Activated CD4-positive, alpha-beta T cell treated with anti-CD3 and anti-CD28 coated beads, Interleukin-10, Interleukin-2, amounts not matched to agents 100 ng/mL and 50 ng/mL, durations not matched to agents 16 hours and 8 hours (primary cell): ENCODE measurements at places on chromosomes 6 and 20.

DNA sequence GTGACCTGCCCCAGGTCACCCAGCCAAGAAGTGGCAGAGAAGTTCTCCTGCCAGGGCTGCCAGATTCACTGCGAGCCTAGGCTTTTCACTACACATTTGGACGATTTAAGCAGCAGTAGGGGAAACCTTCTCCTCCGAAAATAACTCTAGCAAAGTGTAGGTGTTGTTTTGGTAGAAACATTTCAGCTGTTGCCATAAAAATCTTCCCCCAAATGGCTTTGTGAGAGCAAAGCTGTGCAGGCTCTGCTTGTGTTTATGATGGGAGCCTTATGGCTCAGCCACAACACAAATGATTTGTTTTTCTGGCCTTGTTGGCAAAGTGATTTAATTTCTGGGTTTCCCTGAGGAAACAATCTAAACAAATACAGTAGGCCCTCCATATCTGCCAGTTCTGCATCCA lies 81.8 kb downstream of the PLCB4 start:
- DNase-seq, result no peak

GRCh38 chr20:22698259-22698842 lies 114.0 kb upstream of the FOXA2 start:
- DNase-seq, result no peak

DNA sequence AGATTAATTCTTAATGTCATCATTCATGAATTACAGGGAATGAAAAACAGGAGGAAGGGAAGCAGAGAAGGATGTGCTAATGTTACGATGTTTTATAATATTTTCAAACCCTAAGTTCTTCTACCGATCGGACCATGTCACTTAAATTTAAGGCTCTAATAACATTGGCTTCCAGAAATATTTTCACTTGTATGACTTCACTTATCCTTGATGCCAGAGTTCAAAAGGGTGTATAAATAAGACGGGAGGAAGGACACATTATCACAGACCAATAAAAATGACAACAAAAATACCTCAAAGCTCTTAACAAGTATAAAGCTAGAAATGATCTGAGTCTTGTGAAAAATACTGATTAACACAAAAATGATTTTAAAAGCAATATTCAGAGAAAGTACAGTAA lies 370.4 kb upstream of the CITED2 start:
- no peak for DNase-seq

DNA sequence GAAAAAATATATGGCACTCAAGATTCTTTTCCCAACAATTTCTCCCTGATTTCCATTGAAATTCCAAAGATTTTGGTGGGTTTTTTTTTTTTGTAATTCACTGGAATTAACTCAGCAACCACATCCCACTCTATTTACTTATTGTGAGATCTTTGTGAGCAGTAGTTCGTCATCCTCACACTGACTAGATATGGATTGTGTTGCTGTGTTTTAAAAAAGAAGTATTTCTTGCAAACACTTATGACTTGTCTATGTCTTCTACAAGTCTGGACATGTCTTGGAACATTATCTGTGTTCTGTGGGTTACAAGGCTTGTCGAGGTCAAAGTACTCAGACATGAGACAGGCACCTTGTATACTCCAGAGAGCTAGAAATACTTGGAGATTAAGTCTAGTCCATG lies 7.3 kb upstream of the TENT5A start:
- DNase-seq, result no peak

GRCh38 chr6:162497389-162497788 lies 230.2 kb downstream of the PRKN start:
- no peak for DNase-seq

GRCh38 chr6:53702316-53702715 lies 36.8 kb upstream of the KLHL31 start:
- DNase-seq, result no peak

DNA sequence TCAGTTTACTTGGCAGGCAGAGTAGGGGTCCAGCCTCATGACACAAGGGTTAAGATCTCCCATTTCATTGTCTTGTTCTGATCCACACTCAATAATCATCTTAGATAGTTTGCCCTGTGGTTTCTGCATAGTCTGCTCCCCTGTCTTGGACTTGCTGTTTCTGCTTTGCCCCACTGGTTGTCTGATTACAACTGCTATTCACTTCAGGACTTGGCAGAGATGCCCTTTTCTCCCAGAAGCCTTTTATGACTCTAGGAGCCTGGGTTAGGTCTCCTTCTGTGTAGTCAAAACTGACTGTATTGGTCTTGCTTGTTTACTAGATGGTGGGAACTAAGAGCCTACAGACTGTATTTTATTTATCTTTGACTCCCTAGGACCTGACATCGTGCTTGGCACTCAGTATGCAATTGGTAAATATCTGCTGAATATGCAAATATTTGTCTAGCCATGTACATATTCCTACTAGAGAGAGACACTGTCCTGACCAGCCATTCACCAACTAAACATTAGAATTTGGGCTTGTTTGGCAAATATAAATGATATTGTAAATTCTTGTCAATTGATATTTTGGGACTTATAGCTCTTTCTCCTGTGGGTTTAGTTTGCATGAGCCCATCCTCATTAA lies 165.9 kb upstream of the KCNK16 start:
- no peak for DNase-seq

GRCh38 chr20:50456452-50457324 lies 53.5 kb upstream of the PTPN1 start:
- DNase-seq, result no peak

DNA sequence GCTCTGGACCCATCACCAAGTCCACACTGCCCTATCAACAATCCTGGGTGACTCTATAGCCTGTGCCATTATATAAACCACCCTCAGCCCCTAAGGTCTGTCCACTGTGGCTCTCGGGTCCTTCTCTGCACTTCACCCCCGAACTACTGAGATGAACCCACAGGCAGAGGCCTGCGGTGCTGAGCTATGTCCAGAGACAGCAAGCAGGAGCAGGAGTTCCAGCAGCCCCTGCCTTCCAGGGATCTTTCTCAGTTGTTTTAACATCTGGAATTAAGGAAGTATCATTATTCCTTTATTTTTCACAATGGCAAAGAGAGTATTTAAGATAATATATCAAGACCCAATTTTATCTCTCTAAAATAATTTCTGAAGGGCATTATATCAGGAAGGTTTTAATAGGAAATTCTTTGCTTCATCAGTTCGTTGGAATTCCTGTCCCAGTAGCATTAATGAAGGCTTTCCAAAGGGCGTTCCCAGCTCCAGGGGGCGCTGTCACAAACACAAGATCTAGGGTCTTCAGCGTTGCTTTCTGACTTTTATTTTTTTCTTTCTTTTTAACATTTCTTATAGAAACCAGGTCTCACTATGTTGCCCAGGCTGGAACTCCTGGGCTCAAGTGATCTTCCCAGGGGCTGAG lies 27.3 kb downstream of the RRBP1 start:
- DNase-seq, result no peak

DNA sequence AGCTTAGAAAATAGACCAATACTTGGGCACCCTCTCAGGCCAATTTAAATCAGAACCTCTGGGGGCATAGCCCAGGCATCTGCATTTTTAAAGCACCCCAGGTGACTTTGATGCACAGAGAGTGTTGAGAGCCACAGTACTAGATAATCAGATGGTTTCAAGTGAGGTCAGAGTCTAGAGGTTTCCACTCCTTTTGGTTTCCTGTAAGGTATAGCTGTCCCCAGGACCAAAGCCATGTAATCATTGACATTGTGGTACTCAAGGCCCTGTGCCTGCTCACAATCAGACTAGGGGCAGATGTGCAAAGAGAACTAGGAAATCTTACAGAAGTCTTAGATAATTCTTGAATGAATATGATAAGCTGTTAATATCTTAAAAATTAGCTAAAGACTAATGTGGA lies 9.1 kb downstream of the FILIP1 start:
- no peak for DNase-seq

DNA sequence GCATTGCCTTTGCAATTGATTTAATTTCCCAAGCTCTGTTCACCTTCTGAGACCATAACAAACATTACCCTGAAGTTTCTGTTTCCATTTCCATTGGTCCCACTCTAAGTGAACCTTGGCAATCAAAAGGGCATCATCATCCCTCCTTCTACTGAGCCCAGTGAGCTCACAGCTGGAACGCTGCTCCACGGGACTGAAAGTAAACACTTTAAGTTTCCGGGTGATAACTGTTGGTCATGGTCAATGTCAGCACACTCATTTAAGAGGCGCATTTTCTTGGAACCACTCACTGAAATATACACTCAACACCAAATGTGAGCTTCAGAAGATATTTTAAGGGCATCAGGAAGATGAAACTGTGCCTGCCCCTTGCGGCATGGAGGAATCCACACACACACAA lies 37.1 kb upstream of the RPS6KA2 start:
- no peak for DNase-seq

GRCh38 chr6:137136065-137136464 lies 37.4 kb downstream of the IL22RA2 start:
- no peak for DNase-seq

DNA sequence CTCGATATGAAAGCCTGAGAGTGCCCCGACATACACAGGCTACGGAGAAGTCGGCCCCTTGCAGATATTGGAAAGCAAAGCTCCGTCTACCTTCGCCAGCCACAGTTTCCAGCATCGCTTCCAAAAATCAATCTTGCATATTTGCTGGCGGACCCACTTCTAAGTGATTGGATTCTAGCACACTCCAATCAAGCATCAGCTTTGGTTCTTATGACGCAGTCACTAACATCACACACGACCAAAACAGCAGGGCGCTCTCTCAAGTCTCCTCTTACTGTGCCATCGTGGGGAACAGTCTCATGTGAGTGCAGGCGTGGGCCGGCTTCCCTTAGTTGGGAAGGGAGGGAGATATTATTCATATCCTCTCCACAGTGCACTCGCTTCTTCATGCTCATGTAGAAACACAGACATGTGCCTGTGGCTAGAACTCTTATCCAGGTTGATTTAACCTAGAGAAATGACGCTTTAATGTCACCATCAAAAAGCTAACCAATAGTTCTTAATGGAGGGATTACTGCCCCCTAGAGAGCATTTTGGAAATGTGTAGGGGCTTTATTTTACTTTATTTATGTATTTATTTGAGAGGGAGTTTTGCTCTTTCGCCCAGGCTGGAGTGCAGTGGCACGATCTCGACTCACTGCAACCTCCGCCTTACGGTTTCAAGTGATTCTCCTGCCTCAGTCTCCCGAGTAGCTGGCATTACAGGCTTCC lies 229.8 kb downstream of the SOD2 start:
- DNase-seq, result peak; percentile 18

GRCh38 chr6:155317186-155317585 lies 2.9 kb upstream of the TFB1M start:
- no peak for DNase-seq

DNA sequence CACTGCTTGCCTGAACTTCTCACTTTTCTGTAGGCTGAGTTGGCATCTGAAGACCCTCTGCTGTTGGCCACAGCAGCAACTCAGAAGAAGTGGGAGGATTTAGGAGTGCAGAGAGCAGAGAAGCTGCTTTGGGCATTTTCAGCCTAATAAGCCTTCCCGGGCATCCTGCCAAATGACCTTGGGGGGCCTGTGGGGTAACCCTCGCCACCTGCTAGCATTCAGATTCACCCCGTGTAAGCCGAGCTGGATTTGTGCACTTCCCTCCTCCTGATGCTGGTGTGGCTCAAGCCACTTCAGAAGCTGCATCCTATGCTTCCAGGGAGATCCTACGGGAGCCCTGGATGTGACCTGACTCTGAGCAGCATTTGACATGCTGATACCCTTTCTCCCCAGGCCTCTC lies 114.8 kb downstream of the LRFN2 start:
- DNase-seq, result no peak

DNA sequence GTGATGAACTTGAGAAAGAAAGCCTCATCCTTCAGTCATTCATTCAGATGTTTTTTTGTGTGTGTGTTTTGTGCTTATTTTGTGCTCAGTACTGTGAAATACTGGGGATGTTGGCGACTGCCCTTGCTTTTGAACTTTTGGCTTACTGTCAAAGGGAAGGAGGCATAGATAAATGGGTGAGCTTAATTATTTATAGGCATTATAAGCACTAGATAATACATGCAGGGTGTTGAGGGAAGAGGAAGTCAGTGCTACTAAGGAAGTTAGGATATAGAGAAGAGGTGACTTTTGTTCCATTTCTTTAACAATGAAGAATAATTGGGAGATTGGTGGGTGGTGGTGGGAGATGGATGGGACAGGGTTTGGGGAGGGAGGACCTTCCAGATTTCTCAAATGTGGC lies 23.6 kb downstream of the XRN2 start:
- no peak for DNase-seq

DNA sequence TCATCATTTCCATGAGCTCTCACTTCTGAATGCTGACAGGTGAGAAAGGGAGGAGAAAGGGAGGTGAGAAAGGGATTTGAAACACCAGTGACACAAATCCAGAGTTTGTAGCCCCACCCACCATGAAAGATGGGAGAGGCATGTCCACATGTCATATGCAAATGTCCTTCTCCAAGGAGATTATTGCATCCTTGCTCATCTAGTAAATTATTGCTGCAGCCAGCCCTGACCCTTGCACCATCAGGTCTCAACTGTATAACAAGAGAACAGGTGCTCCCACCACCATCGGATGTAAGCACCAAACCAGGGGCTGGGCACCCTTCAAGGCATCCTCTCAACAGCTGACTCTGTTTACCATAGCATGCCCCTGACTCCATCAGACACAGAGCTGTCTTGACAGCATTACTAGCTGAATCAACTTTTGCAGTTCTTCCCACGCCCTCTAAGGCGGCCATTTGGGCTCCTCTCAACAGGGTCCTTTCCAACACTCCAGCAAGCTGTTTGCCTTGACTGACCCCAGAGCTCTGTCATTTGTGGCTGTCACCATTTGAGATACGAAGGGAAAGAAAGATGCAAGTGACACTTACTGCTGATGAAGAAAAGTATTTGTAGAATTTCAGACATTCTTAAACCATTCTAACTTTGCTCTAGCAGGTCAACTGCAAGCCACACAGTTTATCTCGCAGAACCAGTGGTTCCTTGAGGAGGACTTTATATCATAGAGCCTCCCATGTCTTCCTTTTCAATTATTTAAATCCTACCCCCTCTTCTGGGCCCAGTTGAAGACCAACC lies 14.2 kb downstream of the GFOD1 start:
- no peak for DNase-seq

GRCh38 chr6:74757813-74758212 lies 448.0 kb downstream of the COL12A1 start:
- no peak for DNase-seq

GRCh38 chr20:61615806-61616205 lies 363.7 kb downstream of the CDH4 start:
- no peak for DNase-seq

DNA sequence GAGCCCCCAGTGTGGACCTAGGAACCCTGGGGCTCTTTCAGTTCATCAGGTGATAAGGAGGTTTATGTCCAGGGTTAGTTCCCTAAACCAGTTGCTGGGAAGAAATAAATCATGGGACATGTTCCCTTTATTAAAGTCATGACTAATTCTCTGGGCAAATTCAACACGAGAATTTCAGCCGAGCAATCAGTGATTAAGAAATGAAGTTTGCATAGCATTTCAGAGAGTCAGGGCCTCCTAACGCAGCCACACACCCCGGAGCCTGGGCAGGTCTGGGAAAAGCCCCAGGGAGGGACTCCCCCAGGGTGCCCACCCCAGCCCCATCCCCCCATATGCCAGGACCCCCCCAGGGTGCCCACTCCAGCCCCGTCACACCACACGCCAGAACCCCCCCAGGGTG lies 20.1 kb downstream of the SLCO4A1 start:
- no peak for DNase-seq

- no peak for DNase-seq
Observed at GRCh38 chr20:62020935-62021701, 44.6 kb downstream of the TAF4 start.

- no peak for DNase-seq
Observed at GRCh38 chr6:147043994-147044477, 160.2 kb upstream of the STXBP5 start.
